Glomerular endothelial cell (primary cell): ENCODE measurements at places on chromosomes 11 and 22. TPM values are rescaled to one million over a fixed set of nuclear protein-coding genes. Genes with fewer than 3 reads are reported as not detected.

DNA sequence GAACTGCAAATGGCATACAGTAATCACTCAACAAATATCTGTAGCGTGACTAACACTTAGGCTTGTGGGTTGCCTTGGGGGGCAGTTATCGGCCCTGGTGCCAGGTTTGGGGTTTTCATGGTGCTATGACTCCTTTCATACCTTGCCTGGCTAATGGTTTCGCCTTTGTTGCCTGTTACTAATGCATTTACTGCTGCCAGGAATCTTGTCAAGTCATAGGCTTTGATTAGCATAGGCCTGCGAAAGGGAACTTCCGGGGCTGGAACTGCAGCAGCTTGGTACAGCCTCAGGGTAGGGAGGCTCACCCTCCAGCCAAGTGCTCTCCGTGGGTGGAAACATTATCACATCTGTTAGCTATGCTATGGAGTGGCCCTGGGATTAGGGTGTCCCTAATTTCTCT, 13.2 kb downstream of the SLC25A18 start:
- no peak for DNase-seq

- peak; percentile 50 for DNase-seq
Measured at GRCh38 chr11:110712659-110713448, 617 bp upstream of the ARHGAP20 start.

Gene MEI1
- total RNA-seq = 0.34 and 0.64 TPM in 2 replicates

- DNase-seq = no peak
Measured at GRCh38 chr11:108786281-108786990, 121.6 kb downstream of the DDX10 start.

GRCh38 chr11:111736181-111736590, 30.0 kb downstream of the PPP2R1B start:
- DNase-seq = no peak

- no peak for DNase-seq
Measured at GRCh38 chr11:129530154-129530895, 154.7 kb downstream of the BARX2 start.

DNA sequence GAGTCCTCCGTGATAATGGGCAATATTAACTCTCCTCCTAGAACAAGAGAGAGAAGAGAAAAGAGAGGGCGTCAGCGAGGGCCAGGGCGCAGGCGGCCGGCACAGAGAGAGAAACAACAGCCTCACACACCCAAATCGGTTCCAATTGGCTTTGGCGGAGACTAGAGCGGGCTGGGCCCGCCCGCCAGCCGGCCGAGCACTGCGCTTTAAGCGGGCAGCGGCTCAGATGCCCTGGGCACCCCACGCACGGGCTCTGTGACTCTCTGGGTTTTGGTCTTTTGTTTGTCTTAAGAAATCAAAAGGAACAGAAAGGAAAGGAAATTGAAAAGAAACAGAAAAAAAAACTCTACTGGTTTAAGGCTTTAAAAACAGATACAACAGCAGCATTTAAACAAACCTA, 17.0 kb downstream of the SLC22A12 start:
- DNase-seq = no peak

Gene SWAP70
- 78.1 and 96.5 TPM in 2 replicates for total RNA-seq

Gene DDTL
- 2.6 TPM in 1 of 2 replicates, not detected in the other for total RNA-seq

DNA sequence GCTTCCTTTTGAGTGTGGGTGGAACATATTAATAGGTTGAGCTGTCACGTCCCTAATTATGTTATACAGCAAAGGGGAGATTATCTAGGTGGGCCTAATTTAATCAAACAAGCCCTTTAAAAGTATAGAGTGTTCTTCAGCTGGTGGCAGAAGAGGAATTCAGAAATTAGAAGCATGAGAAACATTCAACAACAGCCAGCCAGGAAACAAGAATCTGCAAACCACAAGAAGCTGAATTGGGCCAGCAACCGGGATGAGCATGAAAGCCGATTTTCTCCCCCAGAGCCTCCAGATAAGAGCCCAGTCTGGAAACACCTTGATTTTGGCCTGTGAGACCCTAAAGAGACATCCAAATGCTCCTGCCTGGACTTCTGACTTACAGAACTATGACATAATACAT, 105.8 kb upstream of the LDLRAD3 start:
- DNase-seq = no peak

GRCh38 chr11:102915044-102915375, 40.2 kb upstream of the MMP12 start:
- DNase-seq = no peak

- no peak for DNase-seq
Measured at GRCh38 chr11:86138958-86139357, 70.1 kb upstream of the PICALM start.

- DNase-seq = no peak
Measured at GRCh38 chr11:28793282-28793738, 685.1 kb downstream of the METTL15 start.

Gene SEC14L2
- 12.0 and 18.8 TPM in 2 replicates for total RNA-seq

DNA sequence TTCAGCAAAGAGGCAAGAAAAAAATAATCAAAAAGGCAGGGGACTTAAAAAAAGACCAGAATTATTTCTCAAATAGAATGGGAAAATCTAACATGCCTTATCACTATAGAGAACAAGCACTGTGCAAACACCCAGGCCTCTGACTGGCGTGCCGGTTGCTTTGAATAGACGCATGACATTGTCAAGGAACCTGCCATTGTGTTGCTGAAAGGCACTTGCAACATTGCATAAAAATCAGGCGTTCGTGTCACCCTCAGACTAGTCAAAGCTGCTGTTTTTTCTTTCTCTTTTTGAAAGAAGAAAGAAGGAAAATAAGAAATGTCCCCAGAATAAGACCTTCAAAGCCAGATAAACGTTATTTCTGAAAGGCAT, 549.3 kb upstream of the CADM1 start:
- DNase-seq = no peak

DNA sequence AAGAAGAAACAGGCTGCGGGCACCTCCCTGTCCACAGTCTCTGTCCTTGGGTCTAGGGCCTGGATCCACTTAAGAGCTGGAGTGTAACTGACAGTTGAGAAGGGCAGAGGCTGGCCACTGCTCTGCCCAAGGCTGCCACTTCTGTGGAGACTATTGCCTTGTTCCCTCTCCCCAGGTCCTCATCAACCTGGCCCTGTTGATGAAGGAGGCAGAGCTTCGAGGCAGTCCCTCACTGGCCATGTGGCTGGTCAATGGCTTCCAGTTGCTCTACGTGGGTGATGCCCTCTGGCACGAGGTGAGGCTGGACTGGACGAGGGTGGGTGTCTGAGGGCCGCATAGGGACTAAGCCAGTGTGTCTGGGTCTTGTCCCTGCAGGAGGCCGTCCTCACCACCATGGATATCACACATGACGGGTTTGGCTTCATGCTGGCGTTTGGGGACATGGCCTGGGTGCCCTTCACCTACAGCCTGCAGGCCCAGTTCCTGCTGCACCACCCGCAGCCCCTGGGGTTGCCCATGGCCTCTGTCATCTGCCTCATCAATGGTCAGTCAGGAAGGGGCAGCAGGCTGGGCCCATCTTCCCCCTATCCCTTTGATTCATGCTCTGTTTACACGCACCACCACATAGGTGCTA, 2.8 kb downstream of the ZNHIT2 start:
- no peak for DNase-seq

- peak; percentile 87 for DNase-seq
Measured at GRCh38 chr11:64241491-64242374, 838 bp downstream of the FKBP2 start.

Gene C11orf16
- not detected in 2 replicates for total RNA-seq

Gene SUSD2
- 0.19 and 0.23 TPM in 2 replicates for total RNA-seq

- DNase-seq = no peak
Measured at GRCh38 chr22:49886346-49887063, 31.7 kb downstream of the ALG12 start.

- no peak for DNase-seq
Measured at GRCh38 chr11:75191330-75191717, 40.4 kb downstream of the SLCO2B1 start.

DNA sequence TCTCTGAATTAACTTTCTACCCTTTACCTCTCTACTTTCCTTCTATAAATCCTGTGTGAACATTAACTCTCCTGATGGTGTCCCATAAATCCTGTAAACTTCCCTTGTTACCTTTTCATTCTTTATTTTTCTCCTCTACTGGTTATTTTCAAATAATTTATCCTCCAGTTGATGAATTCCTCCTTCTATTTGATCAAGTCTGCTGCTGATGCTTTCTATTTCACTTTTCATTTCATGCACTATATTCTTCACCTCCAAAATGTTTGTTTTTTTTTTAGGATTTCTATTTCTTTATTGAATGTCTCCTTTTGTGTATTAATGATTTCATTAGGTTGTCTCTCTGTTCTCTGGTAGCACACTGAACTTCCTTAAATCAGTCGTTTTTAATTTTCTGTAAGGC, 68.6 kb downstream of the KCNQ1OT1 start:
- DNase-seq = no peak

GRCh38 chr11:119671561-119672015, 57.4 kb downstream of the NECTIN1 start:
- DNase-seq = no peak

GRCh38 chr11:68735125-68735524, 16.2 kb downstream of the TESMIN start:
- DNase-seq = no peak

DNA sequence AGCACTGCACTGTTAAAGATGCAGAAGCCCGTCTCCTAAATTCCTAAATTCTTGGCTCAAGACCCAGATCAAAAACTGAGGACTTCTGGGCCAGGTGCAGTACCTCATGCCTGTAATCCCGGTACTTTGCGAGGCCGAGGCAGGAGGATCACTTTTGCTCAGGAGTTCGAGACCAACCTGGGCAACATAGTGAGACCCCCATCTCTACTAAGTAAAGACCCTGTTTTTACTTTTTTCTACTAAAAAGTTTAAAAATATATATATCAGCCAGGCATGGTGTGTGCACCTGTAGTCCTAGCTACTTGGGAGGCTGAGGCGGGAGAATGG, 29.7 kb downstream of the PDGFB start:
- no peak for DNase-seq

DNA sequence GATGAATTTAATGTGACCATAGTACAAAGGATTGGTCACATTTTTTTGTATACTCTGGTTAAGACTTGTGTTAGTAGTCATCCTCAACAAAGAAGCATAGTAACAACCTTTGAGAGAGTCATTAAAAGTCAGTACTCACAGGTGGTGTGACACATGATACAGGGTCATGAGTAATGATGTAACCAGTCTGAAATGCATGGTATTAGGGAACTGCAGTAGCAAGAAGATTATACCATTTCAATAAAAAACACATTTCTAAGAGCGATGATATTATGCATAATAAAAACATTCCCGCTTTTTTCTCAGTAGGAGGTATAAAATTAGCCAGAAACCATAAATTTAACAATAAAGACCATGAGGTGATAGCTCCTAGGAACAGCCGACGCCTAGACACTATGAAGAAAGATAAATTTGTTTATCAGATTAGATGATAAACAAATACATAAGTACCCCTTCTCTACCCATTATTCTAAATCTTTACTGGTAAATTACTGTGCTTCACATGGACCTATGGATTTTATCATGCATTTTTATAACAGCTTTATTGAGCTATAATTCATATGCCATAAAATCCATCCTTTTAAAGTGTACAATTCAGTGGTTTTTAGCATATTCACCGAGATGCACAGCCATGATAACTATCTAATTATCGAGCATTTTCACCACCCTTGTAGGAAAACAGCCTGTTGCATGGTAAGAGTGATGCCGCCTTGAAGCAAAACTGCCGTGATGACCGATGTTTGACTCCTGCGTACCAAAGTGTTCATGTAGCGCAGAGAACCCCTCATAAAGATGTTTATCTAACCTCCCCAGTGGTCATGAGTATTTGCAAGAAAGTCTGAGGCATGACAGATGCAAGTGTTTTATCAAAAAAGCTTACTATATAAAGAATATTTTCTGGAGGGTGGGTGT, 41.8 kb downstream of the TMPRSS5 start:
- DNase-seq = no peak

GRCh38 chr11:110028921-110029320, 64.3 kb upstream of the ZC3H12C start:
- DNase-seq = no peak

Gene AMOTL1
- 57.1 and 59.3 TPM in 2 replicates for total RNA-seq

GRCh38 chr11:1652442-1652770, 22.8 kb downstream of the KRTAP5-5 start:
- no peak for DNase-seq

- no peak for DNase-seq
Measured at GRCh38 chr22:46638601-46639431, 18.6 kb downstream of the GRAMD4 start.

DNA sequence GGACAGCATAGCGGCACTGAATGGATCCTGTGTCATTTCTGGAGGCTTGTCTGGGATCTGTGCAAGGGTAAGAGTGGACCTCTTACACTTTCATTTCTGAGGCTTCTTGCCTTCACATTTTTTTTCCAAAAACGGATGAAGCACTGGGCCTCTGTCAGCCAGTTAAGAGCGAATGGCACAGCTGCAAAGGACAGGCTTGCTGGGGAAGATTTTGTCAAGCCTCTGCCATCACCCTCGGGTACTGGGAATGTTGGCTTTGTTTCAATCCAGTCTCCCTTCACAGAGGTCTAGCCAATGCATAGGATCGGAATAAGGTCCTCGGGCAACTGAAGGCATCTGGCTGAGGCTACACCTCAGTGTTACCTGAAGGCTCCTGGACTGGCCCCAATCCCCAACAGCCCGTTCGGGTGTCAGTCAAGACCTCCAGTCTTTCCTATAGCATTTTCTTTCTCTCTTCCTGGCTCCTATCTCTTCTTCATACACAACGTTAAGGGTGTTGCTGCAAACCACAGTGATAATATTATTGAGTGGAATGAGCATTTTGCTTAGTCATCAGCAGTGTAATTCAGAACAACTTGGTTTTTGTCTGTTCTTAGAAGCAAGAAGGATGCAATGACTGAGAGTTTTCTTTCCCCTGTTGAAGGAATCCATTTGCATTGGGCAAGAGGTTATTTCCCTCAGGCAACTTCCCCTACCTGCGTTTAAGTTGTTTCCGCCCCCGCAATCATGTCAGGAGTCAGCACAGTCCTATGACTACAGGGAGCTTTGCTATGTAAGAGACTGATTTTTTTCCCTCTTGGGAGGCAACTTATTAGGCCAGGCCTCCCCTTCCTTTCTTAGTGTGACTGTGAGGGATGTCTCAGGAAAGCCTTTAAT, 22.8 kb downstream of the NPAT start:
- no peak for DNase-seq

Gene GALNT18
- 21.4 and 101 TPM in 2 replicates for total RNA-seq

Gene C11orf97
- total RNA-seq = not detected in 2 replicates

Gene MMP11
- total RNA-seq = 17.9 and 21.2 TPM in 2 replicates

Gene EHBP1L1
- total RNA-seq = 24.4 and 27.8 TPM in 2 replicates

Gene LAYN
- total RNA-seq = 19.3 and 29.6 TPM in 2 replicates

GRCh38 chr11:100739666-100740065, 52.6 kb downstream of the ARHGAP42 start:
- DNase-seq = no peak

DNA sequence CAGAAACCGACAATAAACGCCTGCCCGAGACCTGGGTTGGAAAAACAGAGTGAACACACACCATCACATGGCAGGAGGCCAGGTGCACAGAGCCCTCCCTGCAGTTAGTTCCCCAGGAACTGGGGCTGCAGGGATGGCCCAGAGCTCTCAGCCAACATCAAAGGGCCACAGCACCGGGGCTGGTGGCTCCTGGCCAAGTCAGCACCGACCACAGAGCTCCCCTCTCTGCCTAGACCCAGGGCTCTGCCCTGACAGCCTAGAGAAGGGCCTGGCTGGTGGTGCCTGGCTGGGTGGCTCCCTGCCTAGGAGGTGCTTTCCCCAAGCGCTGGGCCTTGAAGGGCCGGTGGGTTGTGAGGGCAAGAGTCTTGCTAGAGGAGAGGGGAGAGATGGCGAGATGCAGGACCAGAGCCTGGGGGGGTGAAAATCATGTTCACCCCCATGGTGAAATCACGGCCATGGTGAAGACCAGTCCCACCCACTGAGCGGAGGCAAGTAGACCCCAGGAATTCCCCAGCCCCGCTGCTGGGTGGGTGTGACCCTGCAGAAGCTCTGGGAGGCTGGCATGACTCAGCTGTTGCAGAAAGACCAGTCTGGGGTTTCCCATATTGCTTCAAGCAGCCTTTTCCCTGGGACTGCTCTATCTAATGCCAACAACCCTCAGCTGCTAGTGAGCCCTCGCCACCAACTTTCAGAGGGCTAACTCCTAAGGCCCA, 7.2 kb upstream of the BID start:
- no peak for DNase-seq
